Stromal cell of bone marrow (primary cell): ENCODE measurements at places on chromosomes 2 and 18.
A peak's percentile ranks its signal among the peaks of the same experiment; 100 is the strongest.

DNA sequence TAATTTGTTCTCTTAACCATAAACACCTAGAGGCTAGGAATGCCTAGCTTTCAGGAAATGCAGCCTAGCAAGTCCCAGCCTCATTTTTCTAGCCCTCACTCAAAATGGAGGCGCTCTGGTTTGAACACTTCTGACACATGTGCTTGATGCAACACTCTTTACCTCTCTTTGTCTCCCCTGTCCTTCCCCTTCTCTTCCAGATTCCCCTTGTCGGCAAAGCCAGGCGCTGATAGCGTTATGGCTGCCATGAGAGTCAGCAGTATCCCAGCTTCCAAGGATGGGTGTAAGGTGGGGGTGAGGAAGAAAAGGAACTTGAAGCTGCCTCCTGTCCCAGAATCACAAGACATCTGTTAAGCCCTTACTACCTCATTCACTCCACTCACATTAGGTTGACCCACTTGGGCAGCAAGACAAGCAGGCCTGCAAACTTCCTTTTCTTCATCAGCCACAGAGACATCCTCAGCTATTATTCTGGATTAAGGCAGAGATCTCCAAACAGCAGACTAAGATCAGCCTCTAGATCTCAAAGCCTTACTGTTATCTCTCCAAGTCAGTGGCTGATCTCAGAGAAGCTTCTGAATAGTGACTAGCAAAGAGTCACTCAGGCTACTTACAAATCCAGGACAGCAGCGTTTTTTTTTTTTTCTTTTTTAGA lies 1.9 kb upstream of the ST3GAL5 start:
- no peak for DNase-seq

- DNase-seq = no peak
Observed at GRCh38 chr18:58896268-58896667, 31.6 kb downstream of the ZNF532 start.

DNA sequence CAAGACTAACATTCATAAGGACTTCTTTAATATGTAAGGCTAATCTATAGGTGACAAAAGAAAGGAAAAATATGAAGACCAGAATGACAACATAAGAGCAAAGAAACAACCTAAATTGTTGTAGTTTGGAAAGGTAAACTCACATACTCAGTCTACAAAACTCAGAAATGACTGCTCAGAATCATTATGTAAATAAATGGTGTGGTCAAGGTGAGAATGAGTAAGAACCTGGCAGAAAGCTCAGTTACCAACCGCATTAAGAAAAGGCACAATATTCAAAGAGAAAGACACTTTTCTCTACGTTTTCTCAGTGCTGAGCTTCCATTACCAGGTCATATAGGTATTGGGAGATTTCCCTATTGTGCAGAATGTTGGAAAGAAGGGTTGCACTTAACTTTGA lies 15.8 kb downstream of the ATF2 start:
- no peak for DNase-seq

- DNase-seq = no peak
Observed at GRCh38 chr2:129731907-129732629, 247.4 kb upstream of the RAB6C start.

DNA sequence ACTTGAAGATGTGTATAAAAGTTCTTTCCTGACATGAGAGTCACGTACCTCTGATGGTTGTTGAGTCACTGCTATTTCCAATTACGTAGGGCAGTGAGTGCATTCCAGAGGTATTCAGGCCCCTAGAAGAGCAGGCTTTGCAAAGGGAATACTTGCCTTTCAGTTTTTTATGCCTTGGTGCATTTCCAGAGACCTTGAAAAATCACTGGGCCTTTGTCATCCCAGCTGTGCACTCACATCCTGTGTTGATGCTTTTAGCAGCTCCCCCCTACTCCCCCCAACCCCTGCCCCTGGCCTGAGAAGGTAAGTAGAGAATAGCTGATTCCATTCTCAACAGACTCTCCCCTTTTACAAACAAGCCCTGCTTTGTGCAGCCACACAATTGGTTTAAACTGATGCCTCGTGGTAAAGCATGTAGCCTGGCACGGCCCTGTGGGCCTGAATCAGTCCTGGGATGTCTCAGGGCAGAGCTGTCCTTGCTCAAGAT lies 174.2 kb downstream of the PRPF40A start:
- DNase-seq = peak; percentile 84

GRCh38 chr2:75503048-75503607 lies 57.6 kb downstream of the EVA1A start:
- DNase-seq = peak; percentile 38

DNA sequence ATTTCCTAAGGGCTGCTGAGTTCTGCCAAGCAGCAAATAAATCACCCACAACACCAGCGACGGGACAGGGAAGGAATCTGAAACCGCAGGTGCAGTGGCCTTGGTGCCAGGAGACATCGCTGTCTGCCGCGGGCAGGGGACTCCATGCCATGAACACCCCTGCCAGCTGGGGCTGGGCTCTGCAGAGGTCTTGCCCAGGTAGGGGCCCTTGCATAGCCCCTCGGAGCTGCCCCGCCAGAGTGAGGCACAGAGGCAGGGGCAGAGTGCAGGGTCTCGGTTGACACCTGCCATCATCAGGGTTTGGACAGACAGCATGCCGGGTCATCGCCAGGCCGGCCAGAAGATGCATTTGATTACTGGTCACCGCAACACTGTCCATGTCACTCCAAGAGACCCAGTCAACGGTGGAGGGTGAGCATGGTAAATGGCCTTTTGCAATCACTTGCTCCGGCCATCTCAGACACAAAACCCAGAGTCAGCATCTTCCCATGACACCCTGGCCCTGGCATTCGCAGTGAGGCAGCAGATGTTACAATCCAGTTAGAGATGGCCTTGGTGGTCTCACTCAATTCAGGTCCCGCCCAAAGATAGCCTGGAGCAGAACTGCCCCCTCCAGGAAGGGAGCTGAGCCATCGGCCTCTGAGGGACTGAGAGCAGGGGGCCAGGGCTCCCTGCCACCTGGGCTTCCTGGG lies 255.4 kb downstream of the NDUFA10 start:
- DNase-seq = no peak

DNA sequence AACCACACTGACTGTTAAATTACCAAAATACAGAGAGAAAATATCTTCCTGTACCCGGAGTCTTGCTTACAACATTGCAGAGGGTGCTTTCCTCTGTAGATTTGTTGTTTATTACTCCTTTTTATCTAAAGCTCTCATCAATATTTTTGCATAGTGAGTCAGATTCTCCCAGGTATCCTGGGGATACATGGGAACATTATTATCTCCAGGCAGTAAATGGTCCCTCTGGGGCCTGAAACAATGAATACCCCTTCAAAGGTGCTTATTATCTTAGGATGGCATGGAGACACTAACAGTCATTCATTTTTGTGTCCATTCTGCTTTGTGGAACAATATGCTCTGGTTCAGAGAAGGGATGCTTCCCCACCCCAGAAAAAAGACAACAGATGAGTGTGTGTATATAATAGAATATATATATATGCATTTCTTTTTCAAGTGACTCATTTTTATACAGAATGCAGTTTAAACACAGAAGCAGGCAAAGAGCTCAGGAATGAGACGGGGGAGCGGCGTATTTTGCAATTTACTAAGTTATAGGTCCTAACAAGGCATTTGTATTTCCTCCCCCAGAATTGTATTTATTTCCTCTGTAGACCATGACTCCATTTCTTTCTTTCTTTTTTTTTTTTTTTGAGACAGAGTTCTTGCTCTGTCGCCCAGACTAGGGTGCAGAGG lies 424.8 kb upstream of the ZEB2 start:
- no peak for DNase-seq
